ENCODE measurements at places on chromosomes 12 and 14. TPM values are rescaled to one million over a fixed set of nuclear protein-coding genes. Genes with fewer than 3 reads are reported as not detected.

DNA sequence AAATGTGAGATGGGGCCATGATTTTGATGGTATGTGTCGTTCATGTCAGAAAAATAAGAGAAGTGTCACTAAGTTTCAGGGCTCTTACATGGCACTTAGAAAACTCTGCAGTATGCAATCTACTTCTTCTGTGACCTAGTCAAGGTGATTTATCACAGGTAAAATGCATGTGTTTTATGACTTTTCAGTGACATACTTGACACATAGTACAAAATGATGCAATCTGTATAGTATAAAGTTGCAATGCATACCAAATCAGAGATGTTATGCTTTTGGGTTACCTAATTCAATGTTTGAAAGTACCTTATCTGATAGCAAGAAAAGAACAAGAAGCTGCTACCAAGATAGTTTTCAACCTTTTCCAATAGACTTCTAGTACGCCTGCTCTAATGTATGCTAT lies 21.9 kb upstream of the ARHGAP5 start:
- DNase-seq, result no peak

GRCh38 chr12:106032623-106032925 lies 106.2 kb downstream of the NUAK1 start:
- DNase-seq, result no peak

- no peak for DNase-seq
Measured at GRCh38 chr12:10122689-10123088, 7.3 kb downstream of the CLEC7A start.

GRCh38 chr14:97107760-97108159 lies 310.6 kb downstream of the VRK1 start:
- DNase-seq, result no peak

GRCh38 chr12:94807951-94808350 lies 157.6 kb upstream of the TMCC3 start:
- DNase-seq, result no peak

GRCh38 chr12:121905746-121906145 lies 12.6 kb upstream of the CFAP251 start:
- no peak for DNase-seq

DNA sequence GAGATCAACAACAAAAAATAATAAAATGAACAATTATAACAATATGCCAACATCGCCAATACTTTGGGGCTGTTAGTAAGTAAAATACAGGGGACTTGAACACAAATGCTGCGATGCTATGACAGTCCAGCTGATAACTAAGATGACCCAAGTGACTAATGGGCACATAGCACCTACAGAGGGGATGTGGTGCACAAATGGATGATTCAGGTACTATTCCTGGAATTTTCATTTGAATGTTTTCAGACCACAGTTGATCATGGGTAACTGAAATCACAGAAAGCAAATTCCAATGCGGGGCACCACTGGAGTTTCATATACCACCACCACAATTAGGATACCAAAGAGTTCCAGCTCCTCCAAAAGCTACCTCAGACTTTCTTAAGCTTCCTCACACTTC lies 82.9 kb downstream of the RCOR1 start:
- DNase-seq, result no peak

GRCh38 chr14:58138714-58139482 lies 13.1 kb downstream of the ARMH4 start:
- DNase-seq, result no peak

Gene ITGB7
- total RNA-seq, result 1.1 TPM
